ENCODE measurements at places on chromosomes 13 and 19. TPM values are rescaled to one million over a fixed set of nuclear protein-coding genes. Genes with fewer than 3 reads are reported as not detected.

DNA sequence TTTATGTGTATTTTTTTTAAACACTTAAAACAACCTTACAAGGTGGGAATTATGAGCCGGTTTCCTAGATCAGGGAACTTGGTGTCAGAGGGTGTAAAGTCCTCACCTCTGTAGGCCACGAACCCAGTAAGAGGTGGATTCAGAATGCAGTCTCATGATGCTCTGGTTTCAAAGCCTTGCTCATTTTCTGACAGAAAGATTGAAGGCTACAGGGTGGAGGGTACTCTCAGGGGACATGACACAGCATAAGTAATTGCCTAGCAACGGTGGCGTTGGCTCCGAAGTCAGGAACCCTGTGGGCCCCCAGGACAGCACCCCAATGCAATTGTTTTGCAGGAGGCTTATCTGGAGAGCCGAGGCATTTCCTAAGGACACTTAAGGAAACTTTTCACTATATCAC, 794.7 kb downstream of the EFNB2 start:
- H3K36me3 ChIP-seq = no peaks in the 10 kb centered on the region
- no peaks in the 10 kb centered on the region for H3K4me1 ChIP-seq
- H3K27me3 ChIP-seq = no peaks in the 10 kb centered on the region
- H3K27ac ChIP-seq = no peak overlapping the region
- no peak overlapping the region for H3K4me3 ChIP-seq
- DNase-seq = no peak

GRCh38 chr19:45768655-45768983, 433 bp downstream of the SIX5 start:
- DNase-seq = no peak
- H3K4me1 ChIP-seq = peaks cover 42% of the 10 kb centered on the region
- H3K27me3 ChIP-seq = no peaks in the 10 kb centered on the region
- no peaks in the 10 kb centered on the region for H3K36me3 ChIP-seq

The AP2S1 gene
- 146 TPM for total RNA-seq

The KLK3 gene
- not detected for total RNA-seq

- no peaks in the 10 kb centered on the region for H3K36me3 ChIP-seq
- H3K4me3 ChIP-seq = no peak overlapping the region
- no peak for DNase-seq
- no peaks in the 10 kb centered on the region for H3K27me3 ChIP-seq
Measured at GRCh38 chr13:106110241-106110855, 425.1 kb downstream of the EFNB2 start.

The OR7A5 gene
- total RNA-seq = not detected

GRCh38 chr13:94674609-94675348, 37.6 kb downstream of the SOX21 start:
- no peaks in the 10 kb centered on the region for H3K36me3 ChIP-seq
- no peaks in the 10 kb centered on the region for H3K27me3 ChIP-seq
- no peak overlapping the region for H3K27ac ChIP-seq
- no peaks in the 10 kb centered on the region for H3K4me1 ChIP-seq
- peak; percentile 38 for DNase-seq

GRCh38 chr19:13153569-13154240, 3.5 kb downstream of the IER2 start:
- H3K27ac ChIP-seq = peak overlapping the region; percentile 96
- H3K4me3 ChIP-seq = peak overlapping the region; percentile 68
- no peak for DNase-seq
- H3K4me1 ChIP-seq = peaks cover 11% of the 10 kb centered on the region
- peaks cover 10% of the 10 kb centered on the region for H3K36me3 ChIP-seq

The VSTM2B gene
- not detected for total RNA-seq
